Natural killer cell treated with Interleukin-12 subunit alpha and Interleukin-12 subunit beta and Interleukin-15 and Interleukin-18, amount 100 ng/mL, for 72 hours (primary cell): ENCODE measurements at places on chromosomes 7 and 10. TPM values are rescaled to one million over a fixed set of nuclear protein-coding genes. Genes with fewer than 3 reads are reported as not detected.
A peak's percentile ranks its signal among the peaks of the same experiment; 100 is the strongest.

DNA sequence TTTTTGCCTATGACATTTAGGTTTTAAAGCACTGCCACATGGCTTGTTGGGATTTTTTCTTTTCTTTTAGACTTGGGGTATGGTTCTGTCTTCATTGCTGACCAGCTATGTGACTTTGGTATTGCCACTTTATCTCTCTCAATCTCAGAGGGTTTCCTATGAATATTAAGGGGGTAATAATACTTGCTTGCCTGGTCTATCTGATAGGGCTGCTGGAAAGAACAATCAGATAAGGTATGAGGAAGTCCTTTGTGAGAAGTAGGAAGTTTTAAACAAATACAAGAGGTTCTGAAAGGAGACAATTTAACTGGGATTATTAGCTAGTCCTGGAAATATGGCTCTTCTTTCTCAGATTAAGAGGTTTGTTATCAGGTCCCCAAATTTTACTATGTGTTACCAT, 80.8 kb downstream of the ZNF92 start:
- DNase-seq, result no peak

FEZF1 gene
- not detected for total RNA-seq

VPS26A gene
- 54.8 TPM for total RNA-seq

- DNase-seq, result no peak
Observed at GRCh38 chr10:49624629-49625028, 10.8 kb downstream of the CHAT start.

GRCh38 chr10:74558897-74559296, 267.5 kb upstream of the KAT6B start:
- DNase-seq, result no peak

GPR141 gene
- not detected for total RNA-seq

- DNase-seq, result no peak
Observed at GRCh38 chr7:118324790-118325449, 100.4 kb downstream of the ANKRD7 start.

GRCh38 chr10:17228091-17229015, at the start of gene VIM:
Gene VIM (plus strand): TSS chr10:17228241. CDS start chr10:17229423, 1,182 bp downstream.
- DNase-seq, result peak; percentile 93

DNA sequence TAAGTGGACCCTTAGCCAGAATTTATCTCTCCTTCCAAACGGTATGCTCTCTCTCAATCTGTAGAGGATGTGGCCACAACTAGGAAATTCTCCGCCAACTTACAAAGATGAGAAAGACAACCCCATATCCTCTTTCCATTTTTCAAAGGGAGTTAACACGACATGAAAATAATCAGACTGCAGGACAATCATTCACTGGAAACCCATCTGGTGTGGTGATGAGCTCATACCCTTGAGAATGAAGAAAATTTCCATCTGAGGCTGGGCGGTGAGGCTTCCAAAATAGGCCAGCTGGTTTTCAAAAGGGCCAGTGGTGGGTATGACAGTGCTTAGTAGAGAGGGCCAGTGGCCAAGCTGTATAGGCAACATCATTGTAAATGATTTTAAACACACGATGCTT, 369.6 kb downstream of the FRMD4A start:
- no peak for DNase-seq

CEP41 gene
- total RNA-seq, result 17.7 TPM

DNA sequence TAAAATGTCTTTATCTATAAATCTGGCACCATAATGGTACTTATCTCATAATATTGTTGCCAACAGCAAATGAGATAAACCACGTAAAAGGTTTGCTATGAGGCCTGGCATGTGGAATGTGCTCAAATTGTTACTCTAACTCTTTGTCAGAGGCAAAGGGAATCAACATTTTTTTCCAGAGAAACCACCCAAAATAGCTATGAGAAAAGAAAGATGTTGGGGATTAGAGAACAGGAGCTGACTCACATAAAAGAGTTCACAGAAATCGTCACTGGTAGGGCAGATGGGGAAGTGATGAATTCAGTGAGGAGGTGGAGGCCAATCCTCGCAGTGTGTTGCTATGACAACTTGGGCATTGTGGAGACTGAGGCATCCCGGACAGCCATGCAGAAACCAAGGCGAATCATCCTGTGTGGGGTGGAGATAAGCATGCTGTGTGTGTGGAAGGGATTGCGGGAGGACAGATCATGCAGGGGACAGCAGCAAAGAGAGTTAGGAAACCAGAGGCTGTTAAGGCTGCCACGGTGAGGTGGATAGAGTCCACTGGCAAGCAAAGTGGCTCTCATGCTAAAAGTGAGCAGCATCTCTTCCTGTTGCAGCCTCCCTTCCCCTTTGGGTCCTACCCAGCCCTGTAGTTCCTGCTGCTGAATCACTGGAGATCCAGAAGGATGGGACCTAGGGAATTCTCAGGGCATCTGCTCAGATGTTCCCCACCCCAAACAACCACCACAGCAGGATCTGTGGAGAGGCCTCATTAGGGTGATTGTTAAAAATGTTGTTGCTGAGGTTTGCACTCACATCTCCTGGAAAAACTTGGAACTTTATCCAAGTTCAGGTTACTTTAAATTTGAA, 103.9 kb downstream of the CUBN start:
- peak; percentile 82 for DNase-seq

DNA sequence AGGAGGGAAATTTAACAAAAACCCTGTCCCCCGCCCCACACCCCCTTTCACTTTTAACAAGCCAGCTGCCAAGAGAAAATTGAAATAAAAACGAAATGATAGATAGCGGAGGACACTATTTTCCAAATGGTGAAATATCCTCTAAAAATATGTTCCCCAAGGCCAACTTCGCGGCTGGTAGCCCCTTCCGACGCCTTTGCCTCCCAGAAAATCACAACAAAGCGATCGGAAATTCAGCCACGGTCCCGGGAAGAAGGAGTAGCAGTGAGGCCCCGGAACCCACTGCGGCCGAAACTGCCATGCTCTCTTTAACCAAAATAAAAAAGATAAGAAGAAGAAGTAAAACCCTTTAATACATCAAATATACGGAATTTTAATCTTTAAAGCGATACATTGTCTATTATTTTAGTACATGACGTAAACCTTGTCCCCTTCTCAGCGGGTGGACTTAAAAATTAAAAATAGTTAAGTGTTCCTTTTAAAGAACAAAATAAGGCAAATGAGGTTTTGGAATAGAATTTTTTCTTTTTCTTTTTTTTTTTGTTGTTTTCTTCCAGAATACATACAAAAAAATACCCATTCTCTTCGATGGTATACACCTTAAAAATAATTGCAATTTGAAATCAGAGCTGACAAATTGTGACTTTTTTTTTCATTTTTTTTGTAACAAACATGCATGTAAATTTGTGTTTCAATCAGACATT, 3.9 kb downstream of the ZNF503 start:
- peak; percentile 22 for DNase-seq

DNA sequence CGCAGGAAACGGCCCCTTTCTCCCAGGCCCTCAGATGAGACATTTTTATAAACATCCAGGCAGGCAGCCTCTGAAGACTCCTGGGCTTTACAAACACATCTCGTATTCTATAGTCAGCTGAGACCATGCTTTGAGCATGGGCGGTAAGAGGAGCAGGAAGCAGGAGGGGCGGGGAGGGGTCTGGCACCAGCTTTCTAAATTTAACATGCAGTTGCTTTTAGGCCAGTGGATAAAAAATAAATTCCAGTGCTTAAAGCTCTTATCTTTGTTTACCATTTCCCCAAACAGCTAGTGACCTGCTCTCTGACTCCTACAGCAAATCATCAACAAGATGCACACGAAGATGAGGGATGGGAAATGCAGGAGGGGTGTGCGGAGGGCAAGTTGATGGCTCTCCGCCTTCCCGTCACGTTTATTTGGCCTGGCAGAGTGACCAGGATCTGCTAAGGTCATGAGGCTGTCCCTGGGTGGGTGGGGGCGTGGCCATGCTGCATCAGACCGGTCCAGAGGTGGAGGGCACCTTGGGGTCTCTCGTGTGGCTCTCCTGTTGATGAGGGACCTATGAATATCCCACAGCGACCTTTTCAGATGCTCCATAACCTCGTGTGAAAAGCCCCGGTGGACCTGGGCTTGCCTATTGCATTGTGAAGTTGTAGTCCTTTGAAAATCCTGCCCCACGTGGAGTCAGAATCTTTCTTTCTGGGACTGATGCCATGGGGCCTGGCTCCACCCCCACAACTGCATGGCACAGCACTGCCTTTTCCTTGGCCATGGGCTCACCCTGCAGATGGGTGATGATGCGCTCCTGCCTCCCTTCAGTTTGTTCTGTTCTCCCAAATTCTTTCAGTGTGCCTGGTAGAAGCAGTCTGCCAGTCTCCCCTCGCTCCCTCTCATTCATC, 67.5 kb downstream of the PARP12 start:
- DNase-seq, result no peak

PSMC2 gene
- total RNA-seq, result 188 TPM

GRCh38 chr7:11346302-11346701, 372.6 kb downstream of the PHF14 start:
- DNase-seq, result no peak

DNA sequence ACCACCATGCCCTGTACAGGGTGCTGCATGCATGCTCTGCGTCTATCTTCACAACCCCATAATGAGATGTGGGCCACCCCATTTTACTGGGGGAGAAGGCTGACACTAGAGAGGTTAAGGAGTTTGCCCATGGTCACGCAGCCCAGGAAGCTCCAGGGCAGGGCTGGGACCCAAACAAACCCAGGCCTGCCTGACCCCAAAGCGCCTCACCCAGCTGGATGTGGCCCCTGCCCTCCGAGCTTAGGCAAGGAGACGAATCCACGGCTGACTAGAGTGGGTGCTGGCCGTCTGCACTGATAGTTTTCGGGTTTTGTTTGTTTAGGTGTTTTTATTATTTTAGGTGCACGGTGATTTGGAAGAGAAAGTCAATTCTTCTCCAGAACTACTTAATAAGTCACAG, 65.7 kb downstream of the CHST15 start:
- no peak for DNase-seq

- DNase-seq, result no peak
Observed at GRCh38 chr7:104973909-104974415, 40.0 kb upstream of the KMT2E start.

DNA sequence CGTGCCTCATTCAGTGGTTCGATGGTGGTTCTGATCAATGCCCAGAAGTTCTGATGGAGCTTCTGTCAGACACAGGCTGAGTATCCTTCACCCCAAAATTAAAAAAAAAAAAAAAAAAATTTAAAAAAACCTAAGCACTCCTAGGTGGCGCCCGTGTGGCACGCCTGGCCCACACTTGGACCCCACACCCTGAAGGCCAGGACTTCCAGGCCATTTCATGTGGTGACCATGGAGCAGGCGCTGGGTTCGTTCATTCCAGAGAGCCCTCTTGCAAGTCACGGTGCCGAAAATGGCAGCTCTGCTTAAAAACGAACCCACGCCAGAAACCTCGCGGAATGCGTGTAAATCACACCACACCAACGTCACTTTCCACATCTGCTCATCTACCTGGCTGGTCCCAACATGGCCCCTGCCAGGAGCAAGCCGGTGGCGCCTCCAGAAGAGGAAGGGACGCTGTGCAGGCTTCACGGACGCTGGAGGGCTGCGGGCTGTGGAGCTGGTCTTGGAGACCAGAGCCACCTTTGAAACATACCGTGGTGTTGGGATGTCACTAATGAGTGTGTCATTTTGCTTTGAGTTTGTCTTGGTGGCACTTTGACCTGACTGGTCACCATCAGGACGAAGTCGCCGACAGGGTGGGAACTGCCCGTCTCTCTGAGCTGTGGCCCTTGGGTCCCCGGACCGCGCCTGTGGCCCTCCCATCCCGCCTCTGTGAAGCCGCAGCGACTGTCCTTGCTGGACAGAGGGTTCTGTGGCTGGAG, 46.0 kb upstream of the PRKAR1B start:
- no peak for DNase-seq

GRCh38 chr10:5654218-5654755, 12.1 kb downstream of the ASB13 start:
- DNase-seq, result no peak

PNLIPRP2 gene
- not detected for total RNA-seq

DNA sequence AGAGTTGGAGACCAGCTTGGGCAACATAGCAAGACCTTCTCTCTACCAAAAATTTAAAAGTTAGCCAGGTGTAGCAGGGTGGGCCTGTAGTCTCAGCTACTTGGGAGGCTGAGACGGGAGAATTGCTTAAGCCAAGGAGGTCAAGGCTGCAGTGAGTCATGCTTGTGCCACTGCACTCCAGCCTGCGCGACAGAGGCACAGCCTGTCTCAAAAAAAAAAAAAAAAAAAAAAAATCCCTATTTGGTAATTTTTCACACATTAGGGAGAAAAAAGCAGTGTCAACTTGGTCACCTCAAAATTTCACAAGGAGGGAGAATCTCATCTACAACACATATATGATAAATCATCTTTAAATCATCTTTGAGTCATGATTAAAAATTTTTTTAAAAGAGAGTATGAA, 6.4 kb upstream of the ZNF398 start:
- DNase-seq, result peak; percentile 77

POU6F2 gene
- total RNA-seq, result 0.28 TPM
